Right cardiac atrium (tissue), 5 donors: ENCODE measurements at places on chromosomes 1 and 21. TPM values are rescaled to one million over a fixed set of nuclear protein-coding genes. Genes with fewer than 3 reads are reported as not detected.

The CBS gene
- 13.3 TPM for total RNA-seq

The KCNQ4 gene
- total RNA-seq: 1.8 TPM

The HSD3B2 gene
- not detected for total RNA-seq

The DPYD gene
- total RNA-seq: 15.7 TPM

The LCE1A gene
- not detected for total RNA-seq

The FCAMR gene
- not detected for total RNA-seq

- no peak for DNase-seq
These were observed 15.9 kb upstream of the PPP2R5A start for GRCh38 chr1:212269306-212269705.

- no peak for DNase-seq
These were observed 413.6 kb upstream of the ESRRG start for GRCh38 chr1:217136895-217137205.

DNA sequence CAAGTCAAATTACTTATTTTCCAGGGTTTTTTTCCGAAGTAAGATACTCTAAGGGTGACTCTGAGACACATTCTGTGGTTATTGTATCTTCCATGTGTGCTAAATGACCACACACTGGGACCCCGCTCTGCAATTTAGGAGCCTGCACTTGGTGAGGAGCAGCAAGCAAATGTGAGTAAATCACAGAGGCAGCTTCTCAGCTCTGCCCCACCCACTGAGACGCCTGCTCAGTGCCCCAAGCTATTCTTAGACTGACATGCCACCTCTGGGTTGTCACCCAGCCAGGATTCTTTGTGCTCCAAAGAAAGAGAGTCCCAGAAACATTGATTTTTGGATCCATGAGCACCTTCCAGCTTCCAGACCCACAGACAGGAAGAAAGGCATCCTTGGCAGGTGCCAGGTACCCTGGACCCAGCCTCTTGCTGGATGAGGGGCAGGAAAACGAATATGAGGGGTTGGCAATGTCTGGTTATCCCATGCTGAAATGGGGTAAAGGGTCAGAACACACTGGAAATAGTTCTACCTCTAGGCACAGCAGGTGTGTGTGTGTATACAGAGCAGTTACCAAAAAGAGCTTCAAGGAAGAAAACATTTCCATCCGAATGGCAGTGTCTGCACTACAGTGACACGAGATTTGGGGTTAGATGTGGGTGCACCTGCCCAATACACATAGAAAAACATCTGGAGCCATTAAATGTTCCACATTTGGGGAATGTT is 41.2 kb downstream of the TNR start:
- no peak for DNase-seq

DNA sequence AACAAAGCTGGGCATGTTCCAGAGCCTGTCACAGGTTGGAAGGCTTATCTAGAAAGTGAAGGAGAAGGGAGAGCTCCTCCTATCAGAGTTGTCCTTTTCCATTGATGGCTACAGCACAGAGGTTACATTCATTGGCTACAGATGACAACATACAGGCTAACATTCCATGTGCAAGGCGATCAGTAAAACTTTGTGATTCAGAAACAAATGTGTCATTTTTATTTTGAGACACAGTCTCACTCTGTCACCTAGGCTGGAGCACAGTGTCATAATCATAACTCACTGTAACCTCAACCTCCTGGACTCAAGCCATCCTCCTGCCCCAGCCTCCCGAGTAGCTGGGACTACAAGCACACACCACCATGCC is 32.6 kb downstream of the TRIM67 start:
- DNase-seq: no peak

GRCh38 chr1:226187019-226187322 is 430 bp upstream of the ACBD3 start:
- no peak for DNase-seq

- DNase-seq: no peak
These were observed 9.7 kb downstream of the KDF1 start for GRCh38 chr1:26950602-26951001.

- DNase-seq: no peak
These were observed 6.5 kb upstream of the SLC26A9 start for GRCh38 chr1:205949753-205950152.

DNA sequence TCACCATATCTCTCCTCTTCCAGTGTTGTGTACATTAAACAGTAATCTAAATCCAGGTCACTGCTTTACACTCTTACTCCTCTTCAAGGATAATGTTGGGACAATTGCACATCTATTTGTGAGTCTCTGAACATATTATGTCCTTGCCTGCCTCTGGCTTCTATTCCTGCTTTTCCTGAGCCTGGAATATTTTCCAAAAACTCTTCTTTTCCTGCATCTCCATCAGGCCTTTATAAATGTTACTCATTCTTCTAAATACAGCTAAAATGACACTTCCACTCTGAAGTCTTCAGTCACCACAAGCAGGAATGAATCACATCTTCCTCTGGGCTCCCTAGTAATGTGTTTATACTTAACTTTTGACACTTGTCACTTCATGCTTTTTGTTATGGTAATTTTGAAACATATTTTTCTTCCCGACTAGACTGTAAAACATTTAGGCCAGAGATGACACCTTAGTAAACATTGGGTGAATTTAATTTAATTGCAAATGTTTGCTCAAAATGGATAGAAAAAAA is 396.0 kb downstream of the LRRIQ3 start:
- DNase-seq: no peak

DNA sequence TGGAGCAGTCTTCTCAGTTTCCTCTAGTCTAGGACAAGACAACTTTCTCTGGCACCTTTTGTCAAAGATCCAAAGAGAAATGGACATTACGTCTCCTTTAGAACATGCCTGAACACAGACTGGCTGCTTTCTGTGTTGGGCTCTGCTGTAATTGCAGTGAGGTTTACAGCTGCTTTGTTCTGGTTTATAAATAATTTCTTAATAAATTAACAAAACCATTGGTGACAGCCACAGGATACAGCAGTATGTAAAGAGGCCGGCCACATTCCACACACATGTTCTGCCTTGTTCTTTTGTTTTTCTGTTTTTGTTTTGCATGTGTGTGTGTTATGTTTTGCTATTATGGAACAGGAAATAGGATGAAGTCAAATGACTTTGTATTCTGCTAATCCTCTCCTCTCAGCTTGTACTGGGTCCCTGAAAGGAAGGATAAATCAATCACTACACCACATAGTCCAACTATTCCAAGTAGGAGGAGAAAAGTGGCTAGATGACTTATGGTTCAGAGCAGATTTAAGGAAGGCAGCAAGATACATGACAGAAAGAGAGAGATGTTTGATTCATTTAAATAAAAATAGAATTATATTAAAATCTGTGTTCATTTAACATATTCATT is 161.5 kb upstream of the ESRRG start:
- DNase-seq: no peak

GRCh38 chr1:87902830-87903229 is 574.1 kb downstream of the LMO4 start:
- no peak for DNase-seq

DNA sequence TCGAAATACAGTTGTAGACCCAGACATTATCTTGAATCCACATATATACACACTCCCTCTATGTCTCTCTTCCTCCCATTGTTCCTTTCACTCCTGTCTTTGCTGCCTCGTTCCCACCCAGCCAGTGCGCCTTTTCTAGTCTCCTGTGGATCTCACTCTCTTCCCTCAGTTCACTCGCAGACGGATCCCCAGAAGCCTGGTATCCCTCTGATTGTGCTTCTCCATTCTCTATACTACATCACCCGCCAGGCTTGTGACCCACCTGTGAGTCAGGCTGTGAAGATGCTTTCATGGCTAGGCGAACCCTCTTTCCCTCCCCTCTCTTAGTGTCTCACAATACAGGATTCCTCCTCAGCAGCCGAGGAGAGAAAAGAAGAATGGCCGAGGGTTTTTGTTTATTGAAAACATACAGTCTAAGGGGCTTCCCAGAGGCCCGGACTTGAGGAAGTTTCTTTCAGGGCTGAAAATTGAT is 1.5 kb downstream of the HCN3 start:
- DNase-seq: no peak

- DNase-seq: no peak
These were observed 88.0 kb upstream of the WLS start for GRCh38 chr1:68320349-68320748.

DNA sequence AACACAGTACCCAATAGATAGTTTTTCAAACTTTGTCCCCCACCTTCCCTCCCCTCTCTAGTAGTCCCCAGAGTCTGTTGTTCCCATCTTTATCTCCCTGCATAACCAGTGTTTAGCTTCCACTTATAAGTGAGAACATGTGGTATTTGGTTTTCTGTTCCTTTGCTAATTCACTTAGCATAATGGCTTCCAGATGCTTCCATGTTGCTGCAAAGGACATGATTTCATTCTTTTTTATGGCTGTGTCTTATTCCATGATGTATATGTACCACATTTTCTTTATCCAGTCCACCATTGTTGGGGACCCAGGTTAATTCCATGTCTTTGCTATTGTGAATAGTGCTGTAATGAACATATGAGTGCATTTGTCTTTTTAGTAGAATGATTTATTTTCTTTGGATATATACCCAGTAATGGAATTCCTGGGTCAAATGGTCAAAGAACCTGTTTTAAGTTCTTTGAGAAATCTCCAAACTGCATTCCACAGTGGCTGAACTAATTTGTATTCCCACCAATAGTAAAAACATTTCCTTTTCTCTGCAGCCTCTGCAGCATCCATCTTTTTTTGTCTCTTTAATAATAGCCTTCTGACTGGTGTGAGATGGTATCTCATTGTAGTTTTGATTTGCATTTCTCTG is 126.0 kb downstream of the AK5 start:
- no peak for DNase-seq

DNA sequence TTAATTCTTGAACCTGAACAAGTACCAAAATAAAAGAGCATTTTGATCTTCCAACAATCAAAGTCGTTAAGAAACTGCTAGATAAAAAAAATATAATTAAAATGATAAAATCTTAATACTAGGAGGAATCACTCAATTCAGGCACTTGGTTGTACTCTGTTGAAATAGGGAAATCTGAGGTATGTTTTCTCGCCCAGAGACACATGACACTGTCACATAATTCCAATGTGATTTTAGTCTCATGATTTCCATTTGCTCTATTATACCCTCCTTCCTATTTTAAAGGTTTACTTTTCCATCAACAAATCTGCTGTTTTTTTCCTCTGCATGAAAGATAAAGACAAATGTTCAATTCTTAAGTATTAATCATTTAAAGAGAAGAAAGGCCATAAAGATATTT is 97.6 kb downstream of the ZZZ3 start:
- DNase-seq: no peak
